ENCODE measurements at places on chromosomes 16 and 17.

GRCh38 chr16:67883872-67884261, 818 bp upstream of the NRN1L start:
- DNase-seq = peak; percentile 90

- DNase-seq = no peak
Observed at GRCh38 chr17:66625311-66625767, 209.6 kb upstream of the CACNG5 start.

- DNase-seq = no peak
Observed at GRCh38 chr16:17379121-17379571, 91.6 kb downstream of the XYLT1 start.

DNA sequence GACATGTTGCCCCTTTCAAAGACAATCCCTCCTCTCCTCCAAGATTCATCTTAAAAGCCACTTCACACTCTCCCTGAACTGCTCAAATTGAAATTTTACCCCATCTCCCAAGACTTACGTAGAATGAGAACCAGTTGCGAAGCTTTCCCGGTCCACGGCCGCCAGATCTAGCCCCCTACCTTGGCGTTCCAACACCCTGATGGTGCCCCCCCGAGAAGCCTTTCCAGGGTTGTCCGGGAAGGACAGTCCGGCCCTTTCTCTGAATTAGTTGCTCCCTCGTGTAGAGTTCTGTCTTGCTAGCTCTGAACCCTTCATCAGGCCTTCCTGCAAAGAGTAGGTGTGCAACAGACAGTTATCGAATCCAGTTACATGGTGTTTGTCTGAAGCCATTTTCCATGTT, 60.0 kb upstream of the DNAH17 start:
- DNase-seq = no peak

DNA sequence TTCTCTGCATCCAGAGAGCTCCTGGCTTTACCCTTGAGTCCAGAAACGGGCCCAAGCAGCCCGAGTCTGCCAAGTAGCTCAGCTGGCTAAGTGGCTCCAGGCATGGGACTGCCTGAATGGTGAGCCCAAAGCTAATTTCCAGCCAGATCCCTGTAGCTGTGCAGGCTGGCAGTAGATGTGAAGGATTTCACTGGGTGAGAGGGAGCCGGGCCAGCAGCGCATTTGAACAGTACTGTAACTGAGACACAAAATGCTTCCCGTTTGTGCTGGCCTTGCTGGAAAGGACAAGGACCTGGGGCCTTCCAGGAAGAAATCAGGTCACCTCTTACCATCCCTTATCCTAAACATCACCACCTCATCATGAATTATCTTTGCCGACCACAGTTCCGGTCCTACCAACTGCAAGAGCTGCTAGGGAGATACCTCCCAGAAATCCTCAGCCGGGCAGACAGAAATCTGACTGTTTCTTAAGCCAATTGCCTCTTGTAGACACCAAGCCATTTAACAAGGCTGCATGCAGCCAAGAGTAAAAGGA, 3.7 kb downstream of the TIMP2 start:
- DNase-seq = no peak

DNA sequence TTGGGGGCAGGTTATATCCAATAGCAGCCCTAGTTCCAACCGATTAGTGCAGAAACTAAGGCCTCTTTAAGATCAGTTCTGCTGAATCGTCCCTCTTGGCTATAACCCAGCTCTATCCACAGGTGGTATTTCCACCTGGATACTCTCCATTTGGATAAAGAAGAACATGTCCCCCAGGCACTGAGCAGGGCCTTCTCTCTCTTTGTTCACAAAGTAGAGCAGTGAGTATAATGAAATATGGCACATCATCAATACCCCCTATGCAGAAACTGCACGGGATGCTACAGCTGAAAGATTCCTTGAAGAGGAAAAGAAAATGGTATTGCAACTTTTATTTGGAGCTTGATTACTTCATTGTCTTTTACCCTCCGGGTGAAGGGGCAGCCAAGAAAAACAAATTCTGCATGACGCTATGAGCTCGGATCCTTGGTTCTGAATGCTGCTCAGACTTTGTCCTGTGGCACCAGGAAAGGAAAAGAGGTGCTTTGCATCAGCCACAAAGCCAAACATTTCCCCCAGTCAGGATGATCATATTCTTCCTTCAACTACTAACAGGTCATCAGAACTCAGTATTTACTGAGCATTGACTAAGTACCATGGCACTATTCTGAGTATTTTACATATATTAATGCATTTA, 399.7 kb downstream of the NPIPA8 start:
- DNase-seq = no peak

- peak; percentile 60 for DNase-seq
Observed at GRCh38 chr17:15257258-15257788, 7.8 kb downstream of the PMP22 start.

GRCh38 chr17:81094509-81095382, 59.8 kb downstream of the BAIAP2 start:
- no peak for DNase-seq

DNA sequence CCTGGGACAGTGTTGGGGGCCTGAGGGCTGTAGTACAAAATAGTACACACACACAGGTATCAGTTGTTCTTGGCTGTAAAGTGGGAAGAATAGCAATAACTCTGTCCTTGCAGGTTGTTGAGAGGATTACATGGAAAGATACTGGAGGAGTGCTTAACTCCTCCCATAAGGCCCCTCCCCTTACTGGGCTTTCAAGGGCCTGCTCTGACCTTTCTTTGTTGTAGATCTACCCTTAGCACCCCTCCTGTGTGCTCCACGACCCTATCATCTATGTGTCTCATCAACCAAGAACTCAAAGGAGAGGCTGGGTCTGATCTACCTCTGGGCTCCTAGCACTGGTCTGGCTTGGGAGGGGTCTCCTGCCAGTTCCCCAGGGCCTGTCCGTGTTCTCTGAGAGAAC, 8.3 kb upstream of the EDC4 start:
- no peak for DNase-seq

GRCh38 chr17:81868674-81869220, 2.4 kb downstream of the ARHGDIA start:
- peak; percentile 6 for DNase-seq

- DNase-seq = peak; percentile 50
Observed at GRCh38 chr16:4936991-4937781, at the start of gene PPL. TSS of gene PPL (minus strand) at chr16:4937148. CDS start at chr16:4937045, 103 bp downstream.

DNA sequence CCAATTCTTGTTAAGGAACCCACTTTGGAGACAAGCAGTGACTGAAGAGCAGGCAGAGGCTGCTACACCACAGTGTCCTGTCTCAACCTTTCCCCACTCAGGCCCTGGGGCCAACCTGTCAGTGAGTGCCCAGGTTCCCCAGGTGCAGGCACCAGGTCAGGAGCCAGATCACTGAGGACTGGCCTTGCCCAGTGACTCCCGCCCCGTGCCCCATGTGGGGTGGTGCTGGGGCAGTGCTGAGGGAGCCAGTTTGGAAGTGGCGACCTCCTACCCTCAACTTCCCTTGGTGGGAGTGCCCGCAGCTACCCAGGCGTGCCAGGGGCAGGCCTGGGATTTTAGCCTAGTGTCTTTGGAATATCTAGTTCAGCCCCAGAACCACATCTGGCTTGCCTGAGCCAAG, 29.3 kb downstream of the SREBF1 start:
- no peak for DNase-seq

DNA sequence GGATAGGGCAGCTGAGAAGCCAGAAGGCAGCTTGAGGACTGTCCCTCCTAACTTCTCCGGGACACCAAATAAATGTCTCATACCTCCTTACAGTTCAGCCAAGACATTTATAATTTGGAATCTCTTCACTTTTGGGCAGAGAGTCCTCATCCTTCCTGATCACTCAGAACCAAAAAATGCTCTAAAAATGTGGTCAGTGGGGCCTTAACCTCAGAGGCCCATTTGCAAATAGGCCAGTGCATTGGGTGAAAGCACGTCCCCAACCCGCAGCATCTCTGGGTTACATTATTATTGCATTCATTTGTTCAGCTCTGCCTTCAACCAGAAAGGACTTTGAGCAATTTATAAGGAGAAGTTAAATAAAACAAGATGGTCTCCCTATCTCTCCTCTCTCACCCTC, 112.4 kb upstream of the IRX3 start:
- DNase-seq = no peak

DNA sequence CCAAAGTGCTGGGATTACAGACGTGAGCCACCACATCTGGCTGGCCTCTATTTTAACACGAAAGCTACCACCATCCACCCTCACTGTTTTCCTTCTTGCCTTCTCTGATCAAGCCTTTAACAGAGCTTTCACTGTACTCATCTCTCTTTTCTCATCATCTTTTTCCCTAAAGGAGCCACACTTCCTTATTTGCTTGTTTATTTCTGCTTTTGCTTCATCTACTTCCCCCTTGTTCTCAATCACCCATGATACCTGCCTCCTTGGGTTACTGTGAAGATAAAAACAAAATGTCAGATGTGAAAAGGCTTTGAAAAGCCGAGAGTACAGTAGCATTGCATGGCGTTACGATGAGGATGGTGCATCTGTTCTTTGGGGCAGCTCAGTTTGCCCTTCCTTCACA, 79.9 kb downstream of the ZNF18 start:
- DNase-seq = no peak

- DNase-seq = no peak
Observed at GRCh38 chr16:53369921-53370320, 64.3 kb upstream of the RBL2 start.

DNA sequence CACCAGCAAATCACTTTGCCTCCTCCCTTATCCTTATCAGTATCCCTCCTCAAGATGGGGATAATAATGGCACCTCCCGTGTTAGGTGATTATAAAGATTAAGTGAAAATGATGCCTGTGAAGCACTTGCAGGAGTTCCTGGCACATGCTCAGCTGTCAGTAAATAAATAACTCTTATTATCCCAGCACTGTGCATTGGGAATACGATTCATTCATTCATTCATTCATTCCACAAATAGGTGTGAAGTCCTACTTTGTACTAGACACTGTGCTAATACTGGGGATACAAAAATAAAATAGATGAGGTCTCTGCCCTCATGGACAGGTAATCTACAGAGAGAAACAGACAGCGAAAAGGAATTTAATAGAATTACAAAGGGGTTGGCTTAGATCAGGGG, 2.0 kb downstream of the XYLT2 start:
- no peak for DNase-seq

- no peak for DNase-seq
Observed at GRCh38 chr17:53560953-53561352, 261.8 kb upstream of the KIF2B start.

DNA sequence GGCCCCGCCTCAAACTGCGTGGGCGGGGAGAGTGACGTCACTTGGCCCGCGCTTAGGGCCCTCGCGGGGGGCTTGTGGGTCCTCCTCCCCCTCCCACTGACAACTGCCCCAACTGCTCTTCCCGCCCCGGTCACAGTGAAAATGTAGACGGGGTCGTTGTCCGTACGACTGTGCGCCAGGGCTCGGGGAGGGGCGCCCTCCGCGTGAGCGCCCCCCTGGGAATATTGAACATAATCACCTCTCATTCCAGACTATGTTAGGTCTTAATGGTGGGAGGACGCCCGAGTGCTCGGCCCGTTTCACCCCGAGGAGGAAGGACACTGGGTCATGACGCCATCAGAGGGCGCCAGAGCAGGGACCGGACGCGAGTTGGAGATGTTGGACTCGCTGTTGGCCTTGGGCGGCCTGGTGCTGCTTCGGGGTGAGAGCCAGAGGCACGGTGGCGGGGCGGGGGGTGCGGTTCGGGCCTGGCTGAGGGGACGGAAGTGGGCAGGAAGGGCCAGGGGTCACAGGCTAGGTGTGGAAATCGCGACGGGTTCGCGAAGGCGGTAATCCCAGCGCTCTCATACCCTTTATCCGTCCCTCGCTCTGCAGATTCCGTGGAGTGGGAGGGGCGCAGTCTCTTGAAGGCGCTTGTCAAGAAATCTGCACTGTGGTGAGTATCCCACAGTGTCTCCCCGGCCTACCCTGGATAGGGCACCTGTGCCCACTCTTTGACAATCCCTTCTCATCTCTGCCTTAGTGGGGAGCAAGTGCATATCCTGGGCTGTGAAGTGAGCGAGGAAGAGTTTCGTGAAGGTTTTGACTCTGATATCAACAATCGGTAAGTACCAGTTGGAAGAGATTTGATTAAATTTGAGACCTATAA, at the start of gene ELP5:
Gene ELP5, plus strand, starts transcription at position 40 of the 868 bp plus-strand sequence. Its CDS starts 336 bp downstream, at position 376.
- peak; percentile 93 for DNase-seq

Measured in GM12892 (cell line).